ENCODE measurements at places on chromosomes 5 and 9.

DNA sequence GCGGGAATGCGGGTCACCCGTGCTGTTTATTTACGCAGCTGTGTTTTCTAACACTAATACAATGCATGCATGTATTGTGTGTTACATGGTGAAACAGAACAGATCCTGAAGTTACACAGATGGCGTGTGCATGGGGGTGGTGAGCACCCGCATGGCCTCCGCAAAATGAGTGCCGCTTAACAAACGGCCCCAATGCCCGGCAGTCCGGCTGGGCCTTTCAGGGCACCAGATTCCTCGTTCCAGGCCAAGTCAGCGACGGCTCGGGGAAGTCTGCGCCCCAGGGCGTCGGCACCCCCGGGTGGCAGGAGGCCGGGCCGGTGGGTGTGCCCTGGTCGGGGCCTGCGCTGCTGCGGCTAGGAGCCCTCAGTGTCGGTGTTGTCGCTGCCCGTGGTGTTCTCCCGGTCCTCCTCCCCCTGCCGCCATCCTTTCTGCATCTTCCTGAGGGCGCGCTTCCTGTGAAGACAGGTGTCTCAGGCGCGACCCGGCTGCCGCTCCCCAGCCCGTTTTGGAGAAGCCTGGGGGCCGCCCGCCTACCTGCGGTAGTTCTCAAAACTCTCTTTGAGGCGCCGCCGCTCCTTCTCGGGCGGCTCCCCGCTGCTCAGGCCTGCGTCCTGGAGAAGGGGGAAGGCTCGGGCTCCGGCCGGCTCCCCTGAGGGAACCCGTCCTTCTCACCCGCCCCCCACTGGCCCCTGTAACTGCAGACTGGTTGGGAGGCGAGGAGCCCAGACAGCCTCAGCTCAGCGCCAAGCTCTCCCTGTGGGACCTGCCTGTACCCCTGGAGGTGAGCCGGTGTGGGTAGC, 605 bp upstream of the DNLZ start:
- no peak for DNase-seq

DNA sequence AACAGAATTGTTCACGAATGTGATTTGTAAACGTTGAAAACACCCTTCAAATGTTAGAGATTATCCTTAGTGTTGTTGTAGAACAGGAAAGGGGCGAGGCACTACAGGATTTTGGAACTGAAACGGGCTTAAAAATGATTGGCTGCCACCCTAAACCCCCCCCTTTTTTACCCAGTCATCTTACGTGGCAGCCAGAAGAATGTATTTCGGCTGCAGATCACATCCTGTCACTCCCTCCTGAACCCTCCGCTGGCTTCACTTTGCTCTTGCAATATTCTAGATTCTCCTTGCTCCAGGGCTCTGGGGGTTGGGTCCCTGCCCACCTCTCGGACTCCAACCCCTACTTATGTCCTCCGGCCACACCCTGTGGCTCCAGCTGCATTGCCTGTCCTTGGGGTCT, 13.9 kb upstream of the UNC5A start:
- no peak for DNase-seq

- DNase-seq, result no peak
Measured at GRCh38 chr9:131843989-131844744, 104.3 kb upstream of the RAPGEF1 start.

- DNase-seq, result no peak
Measured at GRCh38 chr5:52702877-52703276, 84.8 kb upstream of the ITGA1 start.

- no peak for DNase-seq
Measured at GRCh38 chr9:78826527-78826926, 529.6 kb downstream of the PSAT1 start.

DNA sequence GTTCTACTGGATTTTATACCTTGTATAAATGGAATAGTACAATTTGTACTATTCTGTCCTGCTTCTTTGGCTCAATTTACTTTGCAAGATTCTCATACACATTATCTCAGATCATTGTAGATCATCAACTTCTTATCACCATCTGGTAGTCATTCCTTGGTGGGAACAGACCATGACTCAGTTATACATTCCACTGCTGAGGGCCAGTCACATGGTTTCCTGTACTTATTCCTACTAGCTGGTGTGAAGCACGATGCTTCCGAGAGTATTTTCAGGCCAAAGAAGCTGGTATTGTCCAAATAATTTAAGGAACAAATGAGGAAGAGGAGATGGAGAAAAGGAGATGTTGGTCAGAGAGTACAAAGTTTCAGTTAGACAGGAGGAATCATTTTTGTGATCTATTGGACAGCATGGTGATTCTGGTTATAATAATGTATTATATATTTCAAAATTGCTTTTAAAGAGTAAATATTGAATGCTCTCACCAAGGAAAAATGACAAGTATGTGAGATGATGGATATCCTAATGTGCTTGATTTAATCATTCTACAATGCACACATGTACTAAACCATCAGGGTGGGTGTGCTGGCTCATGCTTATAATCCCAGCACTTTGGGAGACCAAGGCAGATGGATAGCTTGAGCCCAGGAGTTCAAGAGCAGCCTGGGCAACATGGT, 124.1 kb downstream of the SYK start:
- no peak for DNase-seq

- DNase-seq, result no peak
Measured at GRCh38 chr9:98375138-98375726, 119.8 kb upstream of the TBC1D2 start.

DNA sequence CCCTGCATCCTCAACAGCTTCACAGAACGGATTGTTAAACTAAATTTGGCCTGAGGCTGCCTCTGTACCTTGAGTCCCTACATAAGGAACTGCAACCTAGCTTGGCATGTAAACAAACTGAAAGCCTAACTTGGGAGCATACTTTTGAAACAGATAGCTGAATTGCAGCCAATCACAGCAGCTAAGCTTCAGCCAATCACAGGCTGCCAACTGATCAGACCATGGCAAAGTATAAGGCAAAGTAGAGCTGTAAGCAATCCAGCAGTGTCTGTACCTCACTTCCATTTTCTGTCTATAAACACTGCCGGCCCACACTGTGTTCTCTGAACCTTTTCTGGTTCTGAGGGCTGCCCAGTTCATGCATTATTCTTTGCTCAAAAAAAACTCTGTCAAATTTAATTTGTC, 8.9 kb upstream of the ZNF483 start:
- no peak for DNase-seq

DNA sequence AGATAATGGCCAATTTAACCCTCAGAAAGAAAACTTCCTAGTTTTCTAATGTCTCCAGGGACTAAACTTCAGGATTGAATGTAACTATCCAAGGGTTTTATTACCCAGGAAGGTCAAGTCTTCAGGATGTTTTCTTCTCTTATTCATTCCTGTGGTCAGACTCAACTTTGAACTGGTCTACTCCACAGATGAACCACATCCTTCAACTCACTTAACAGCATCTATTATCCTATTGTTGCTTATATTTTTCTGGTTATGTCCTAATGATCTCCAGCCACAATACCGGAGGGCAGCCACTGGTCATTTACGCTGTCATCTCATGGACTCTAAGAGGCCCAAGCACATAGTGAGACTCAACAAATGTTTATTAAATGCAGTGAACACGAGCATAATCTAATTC, 47.2 kb upstream of the LIFR start:
- no peak for DNase-seq

- no peak for DNase-seq
Measured at GRCh38 chr5:135195270-135195608, 161.2 kb upstream of the PITX1 start.

DNA sequence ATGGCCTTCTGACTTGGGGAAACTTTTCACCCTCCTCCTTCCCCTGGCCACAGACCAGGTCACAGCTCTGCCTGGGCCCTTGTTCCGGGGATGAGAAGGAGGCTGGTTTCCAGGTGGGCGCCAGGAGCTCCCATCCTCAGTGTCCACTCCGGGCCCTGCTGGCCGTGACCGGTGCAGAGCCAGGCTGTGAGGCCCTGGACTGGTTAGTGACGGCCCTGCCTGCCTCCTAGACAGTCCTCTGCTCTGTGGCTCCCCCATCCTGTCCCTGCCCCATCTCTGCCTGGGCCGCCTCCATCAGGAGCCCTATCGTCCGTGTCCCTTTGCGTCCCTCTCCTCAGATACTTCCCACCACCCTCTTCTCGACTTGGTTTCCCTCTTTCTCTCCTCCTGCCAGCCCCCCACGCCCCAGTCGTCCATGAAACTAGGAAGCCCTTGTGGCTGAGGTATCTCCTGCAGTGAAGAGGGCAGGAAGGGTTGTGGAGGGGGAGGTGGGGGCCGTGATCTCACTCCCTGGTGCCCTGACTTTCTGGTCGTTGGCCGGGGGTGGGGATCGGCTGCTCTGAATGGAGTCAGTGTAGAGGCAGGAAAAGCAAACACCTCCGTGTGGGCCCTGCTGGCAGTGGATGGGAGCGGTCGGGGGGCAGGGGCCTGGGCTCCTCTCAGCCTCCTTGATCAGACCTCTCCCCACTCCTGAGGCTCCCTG, 15.4 kb upstream of the CERCAM start:
- DNase-seq, result no peak

DNA sequence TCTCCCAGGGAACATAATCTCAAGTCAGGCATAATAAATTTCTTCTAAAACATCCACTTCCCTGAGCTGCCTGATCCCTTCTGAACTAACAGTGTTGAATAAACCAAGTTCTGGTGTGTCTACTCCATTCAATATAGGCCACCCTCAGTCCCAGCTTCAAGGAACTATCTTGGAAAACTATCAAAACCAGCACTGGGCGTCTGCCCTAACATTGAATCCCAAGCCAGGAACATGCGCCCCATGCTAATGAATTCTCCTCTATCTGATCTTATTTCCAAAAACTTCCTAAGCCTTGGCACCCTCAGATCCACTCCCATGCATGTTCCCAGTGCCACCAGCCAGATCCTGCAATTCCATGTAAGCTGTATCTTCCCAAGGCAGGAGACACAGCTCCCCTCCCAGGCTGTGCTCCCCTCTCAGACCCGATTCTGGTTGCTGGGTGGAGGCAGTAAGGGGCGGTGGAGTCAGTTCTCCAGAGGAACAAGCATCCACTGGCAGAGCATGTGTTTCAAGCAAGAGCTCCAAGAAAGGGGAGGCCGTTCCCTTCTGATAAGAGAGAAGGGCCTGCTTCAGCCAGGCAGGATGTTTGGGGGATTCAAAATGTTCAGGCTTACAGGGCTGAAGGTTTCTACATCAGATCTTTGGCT, 13.1 kb upstream of the FOXI1 start:
- no peak for DNase-seq

DNA sequence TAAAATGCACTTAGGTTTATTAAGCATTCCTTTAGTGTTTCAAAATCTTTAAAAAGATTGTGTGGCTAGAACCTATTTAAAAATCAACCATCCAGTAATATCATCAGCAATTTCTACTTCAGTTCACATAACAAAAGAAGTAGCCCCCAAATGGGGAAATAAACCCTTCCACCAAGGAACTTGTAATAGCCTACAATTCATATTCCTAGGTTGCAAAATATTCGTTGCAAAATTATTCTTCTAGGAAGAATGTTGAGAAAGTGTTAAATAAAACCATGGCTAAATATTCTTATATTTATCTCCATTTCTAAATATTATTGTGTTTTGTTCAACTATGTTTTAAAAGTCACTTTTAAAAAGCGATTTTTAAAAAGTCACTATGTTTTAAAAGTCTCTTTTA, 177.9 kb upstream of the PRLR start:
- DNase-seq, result no peak

DNA sequence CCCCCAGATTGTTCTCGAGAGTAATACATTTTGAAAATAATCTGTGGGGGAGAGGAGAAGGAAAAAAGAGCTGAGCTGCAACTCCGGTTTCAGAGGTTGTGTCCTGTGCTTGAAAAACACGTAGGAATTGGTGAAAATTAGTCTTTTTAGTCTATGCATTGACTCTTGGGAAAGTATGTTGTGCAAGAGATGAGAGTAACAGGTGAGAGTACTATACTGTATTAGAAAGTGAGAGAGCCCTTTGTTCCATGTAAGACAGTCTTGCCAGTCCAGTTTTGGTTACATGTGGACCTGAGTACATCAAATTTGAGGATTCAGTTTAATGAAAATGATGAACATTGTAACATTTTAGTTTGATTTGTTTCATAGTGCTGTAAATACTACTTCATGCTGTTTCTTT, 27.8 kb downstream of the ERBIN start:
- no peak for DNase-seq

- DNase-seq, result no peak
Measured at GRCh38 chr9:89625721-89626687, 21.2 kb downstream of the GADD45G start.

DNA sequence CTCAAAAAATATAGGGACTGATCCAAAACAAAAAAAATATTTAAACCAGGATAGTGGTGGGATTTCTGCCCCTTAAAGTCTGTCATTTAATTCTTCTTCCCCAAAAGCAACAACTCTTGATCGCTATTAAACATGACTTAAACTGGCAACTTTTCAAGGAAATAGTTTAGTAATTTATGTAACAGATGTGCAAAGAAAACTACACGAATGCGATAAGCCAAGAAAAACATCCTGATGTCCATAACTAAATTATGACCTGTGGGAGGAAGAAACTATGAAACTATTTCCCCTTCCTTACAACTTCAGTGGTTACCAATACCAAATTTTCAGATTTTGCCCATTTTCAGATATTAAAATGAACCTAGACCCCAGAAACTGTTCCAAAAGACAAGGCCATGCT, 31.5 kb downstream of the CLINT1 start:
- DNase-seq, result no peak

GRCh38 chr9:8036914-8037524, 237.4 kb upstream of the DMAC1 start:
- DNase-seq, result no peak

DNA sequence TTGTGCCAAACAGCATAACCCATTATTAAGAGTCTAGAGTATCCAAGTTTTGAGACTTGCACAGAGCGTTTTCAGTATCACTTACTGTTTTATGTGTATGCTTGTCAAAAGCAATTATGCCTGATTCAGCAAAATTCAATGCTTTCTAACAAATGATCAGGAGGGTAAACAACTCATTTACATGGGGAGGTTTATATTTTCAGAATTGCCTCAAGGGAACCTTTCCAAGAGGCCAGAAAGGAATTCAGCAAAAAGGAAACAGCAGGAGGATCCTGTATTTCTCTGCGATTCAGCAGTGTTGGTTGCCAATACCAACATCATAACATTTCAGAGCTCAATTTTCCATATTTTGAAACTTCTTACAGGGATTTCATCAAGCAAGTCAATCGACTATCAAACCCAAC, 69.3 kb upstream of the DAB2 start:
- DNase-seq, result no peak

DNA sequence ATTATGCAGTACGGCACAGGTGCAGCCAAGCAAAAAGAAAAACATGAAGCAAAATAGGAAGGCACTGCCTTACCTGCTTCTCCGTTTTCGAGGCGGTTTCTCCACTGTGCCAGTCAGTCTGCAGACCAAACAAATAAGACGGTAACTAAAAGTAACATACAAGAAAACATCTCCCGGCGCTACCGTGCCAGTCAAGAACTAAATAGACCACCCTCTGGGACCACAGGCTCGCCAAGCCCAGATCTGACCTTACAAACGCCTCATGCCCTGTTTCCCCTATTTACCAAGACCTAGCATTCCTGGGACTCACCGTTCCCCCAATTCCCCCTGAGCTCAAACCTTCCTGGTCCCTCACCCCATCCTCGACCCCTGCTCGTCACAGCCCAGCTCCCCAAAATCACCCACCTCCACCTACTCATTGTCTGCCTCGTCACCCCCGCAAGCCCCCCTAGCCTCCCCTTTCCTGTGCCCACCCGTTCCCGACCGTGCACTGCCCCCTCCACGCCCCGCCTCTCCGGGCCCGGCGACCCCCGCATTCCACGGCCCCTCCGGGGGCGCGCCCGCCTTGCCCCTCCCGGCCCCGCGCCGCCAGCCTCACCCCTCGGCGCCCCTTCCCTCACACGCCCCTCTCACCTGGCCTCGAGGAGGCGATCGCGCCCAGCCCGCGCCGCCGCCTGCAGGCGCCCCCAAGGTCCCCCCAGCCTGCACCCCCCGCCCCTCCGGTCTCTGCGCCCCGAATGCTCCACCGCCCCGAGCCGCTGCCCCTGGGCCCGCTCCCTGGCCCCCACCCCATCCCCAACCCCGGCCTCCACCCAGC, 560 bp downstream of the SCAI start:
- peak; percentile 13 for DNase-seq
